ENCODE measurements at places on chromosomes 4 and X.

DNA sequence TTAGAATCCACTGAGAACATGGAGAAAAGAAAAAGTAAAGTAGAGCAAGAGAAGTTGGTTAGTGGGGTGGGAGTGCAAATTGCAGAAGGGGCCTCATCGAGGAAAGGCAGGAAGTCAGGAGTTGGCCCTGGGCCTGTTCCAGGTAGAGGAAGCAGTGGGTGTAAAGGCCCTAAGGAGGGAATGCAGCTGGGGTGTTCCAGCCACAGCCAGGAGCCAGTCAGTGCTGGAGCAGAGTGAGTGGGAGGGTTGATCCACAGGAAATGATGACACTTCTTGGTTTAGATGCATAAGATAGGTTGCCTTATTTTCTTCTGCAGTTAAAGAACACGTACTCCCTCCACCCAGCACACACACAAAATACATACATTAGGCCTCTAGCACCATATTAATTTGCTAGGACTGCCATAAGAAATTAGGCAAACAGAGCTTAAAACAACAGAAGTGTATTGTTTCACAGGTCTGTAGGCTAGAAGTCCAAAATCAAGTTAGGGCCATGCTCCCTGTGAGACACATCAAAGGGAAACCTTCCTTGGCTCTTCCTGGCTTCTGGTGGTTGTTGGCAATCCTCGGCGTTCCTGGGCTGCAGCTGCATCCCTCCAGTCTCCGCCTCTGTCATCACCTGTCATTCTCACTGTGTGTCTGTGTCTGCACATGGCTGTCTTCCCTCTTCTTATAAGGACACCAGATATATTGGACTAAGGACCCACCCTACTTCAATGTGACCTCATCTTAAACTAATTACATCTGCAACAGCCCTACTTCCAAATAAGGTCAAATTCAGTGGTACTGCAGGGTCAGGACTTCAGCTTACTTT lies 205.9 kb downstream of the AASDH start:
- no peak for DNase-seq

DNA sequence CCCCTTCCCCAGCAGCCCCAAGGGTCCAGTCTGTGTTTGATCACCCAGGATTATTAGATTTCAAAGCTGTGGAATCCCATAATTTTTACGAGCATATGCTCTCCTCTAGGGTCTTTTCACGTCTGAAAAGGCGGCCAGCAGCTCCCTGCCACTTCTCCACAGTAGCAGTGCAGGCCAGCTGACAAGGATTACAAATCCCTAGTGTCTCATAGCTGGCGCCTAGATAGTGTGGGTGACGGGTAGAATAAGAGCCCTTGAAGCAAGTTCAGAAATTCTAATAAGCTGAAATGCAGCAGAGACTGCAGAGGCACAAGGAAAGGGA lies 79.4 kb downstream of the RLIM start:
- DNase-seq = no peak

DNA sequence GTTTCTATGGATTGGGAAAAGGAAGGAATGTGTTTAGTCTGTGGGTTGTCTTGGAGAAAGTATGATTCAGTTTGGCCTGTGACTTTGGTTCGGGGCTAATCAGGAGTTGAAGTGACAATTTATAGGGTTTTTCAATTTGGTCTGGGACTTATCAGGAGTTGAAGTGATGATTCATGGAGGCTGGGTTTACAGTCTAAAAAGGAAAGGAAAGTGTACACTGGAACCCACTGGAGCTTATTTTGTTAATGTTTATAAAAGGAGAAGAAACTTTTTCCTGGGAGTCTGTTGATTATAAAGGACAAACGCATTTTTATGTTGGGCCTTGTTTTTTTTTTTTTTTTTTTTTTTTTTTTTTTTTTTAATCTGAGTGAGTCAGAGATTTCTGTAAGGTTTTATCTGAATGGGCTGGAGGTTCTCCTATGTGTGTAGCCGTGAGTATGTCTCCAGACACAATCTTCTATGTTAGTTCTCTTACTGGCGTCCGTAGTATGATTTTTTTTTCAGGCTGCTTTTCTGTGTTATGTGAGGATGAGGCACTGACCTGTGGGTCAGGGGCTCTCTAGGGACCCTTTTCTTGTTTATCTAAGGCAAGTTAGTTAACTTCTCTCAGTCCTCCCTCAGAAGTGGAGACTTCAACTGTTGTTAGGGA lies 33.0 kb upstream of the RAB9B start:
- no peak for DNase-seq

DNA sequence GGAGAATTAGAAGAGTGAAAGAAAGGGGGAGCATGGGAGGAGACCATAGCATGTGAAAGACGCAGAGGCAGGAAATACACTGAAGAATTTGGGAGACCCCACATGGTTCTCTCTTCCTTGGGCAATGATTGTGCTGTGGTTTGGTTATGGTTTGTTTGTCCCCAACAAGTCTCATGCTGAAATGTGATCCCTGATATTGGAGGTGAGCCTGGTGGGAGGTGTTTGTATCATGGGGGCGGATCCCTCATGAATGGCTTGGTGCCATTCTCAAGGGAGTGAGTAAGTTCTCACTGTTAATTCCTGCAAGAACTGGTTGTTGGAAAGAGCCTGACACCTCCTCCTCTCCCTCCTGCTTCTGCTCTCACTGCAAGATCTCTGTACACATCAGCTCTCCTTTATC lies 78.6 kb upstream of the RAI2 start:
- no peak for DNase-seq

GRCh38 chr4:188452097-188452496 lies 312.9 kb downstream of the TRIML1 start:
- DNase-seq = no peak

DNA sequence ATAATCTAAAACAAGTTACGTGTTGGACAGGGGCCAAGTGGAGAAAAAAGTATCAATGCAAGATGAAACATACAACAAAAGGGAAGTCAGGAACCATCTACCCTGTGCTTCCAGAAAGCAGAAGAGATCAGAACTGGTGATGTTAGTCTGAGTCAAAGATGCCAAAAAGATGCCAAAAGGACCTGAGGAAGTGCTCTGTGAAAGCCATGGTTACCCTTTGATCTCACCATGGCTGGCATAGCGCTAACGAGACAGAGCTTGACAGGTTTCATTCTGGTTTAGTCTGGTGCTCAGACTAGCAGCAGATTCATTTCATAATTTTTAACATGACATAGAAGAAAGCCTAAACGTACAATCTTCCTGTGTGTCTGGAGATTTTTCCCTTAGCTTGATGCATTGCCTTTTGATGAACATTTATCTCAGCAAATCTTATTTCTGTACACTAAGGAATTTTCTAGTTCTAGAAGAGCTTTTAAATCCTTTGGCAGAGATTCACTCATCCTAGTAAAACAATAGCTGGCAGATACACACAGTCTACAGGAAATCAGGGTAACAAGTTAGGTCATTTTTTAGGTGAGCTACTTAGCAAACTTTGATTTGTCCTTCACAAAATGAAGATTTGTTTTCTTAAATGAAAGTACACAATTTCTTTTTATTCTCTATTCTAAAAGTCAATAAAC lies 87.7 kb downstream of the COL25A1 start:
- DNase-seq = no peak

- DNase-seq = no peak
Measured at GRCh38 chr4:2942532-2943363, 20.5 kb downstream of the NOP14 start.

DNA sequence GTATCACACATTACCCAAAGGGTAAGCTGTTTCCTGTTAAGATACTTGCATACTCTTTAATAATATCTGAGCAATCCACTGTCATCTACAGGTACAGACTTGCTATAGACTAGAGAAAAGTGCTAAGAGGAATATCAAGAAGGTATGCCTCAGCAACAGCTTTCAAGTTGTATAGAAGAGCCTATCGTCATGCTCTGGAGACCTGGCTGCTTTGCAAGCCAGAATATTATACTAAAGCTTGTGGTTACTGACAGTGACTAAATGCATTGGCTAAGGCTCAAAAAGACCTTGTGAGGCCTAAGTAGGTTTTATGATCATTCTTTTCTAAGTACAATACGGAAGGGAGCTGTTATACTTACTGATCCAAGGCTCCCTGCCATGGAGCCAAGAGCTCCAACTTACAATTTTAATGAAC lies 11.3 kb downstream of the LAMP2 start:
- DNase-seq = no peak

DNA sequence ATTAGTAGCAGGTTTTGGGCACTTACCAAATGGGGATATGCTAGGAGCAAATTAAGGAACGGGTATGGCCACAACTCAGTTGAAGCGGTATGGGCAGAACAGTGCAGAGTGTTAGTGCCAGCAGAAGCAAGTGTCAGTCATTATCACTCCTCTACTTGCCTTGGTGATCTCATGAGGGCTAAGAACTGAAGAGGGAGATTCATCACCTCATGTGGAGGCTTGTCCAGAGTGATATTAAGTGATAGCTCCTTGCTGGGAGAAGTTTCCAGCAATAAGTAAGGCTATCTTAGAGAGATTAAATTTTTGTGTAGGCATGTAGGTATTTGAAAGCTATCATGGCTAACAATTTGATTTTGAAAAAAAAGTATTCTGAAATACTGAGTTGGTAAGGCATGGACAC lies 615.4 kb upstream of the SMIM31 start:
- DNase-seq = no peak

GRCh38 chrX:16695079-16695676 lies 17.3 kb downstream of the CTPS2 start:
- peak; percentile 72 for DNase-seq

GRCh38 chr4:38213083-38213805 lies 253.0 kb downstream of the PTTG2 start:
- no peak for DNase-seq

DNA sequence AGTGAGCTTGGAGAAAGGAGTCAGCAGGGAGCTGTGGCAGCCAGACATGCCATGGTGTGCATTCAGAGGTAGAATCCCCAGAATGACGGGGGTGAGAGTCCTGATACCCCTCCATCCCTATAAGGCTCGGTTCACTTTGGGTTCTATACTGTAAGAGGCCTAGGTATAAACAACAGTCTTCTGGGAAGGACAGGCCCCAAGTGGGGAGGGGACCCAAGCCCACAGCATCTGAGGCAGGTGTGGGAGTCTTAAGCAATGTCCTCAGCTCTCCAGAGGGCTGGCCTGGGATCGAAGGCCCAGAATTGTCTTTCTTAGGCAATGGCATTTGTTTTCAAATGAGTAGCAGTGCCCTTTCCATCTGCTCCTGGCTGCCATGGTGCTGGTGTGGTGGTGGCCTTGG lies 50.2 kb upstream of the MAMLD1 start:
- DNase-seq = no peak

Data from activated CD4-positive, alpha-beta T cell treated with anti-CD3 and anti-CD28 coated beads for 4 hours (primary cell).